ENCODE measurements at places on chromosomes 7 and 10. TPM values are rescaled to one million over a fixed set of nuclear protein-coding genes. Genes with fewer than 3 reads are reported as not detected.

GRCh38 chr10:123557366-123558108 is 108.6 kb upstream of the GPR26 start:
- H3K27me3 ChIP-seq, result no peaks in the 10 kb centered on the region
- H3K27ac ChIP-seq, result no peak overlapping the region

DNA sequence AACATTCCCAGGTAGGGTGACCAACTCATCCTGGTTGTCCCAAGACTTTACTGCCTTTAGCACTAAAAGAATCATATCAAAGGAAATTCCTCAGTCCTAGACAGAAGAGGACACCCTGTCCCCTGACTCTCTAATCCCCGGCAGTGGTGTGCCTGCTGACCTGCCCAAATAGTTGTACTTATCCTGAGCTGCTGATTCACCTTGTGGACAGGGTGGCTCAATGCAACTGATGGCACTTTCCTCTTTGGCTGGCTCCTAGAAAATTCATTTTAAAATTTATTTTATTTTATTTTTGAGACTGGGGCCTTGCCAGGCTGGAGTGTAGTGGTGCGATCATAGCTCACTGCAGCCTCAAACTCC is 111.7 kb downstream of the JCAD start:
- DNase-seq, result peak; percentile 71
- H3K27ac ChIP-seq, result peak overlapping the region; percentile 85
- H3K27me3 ChIP-seq, result no peaks in the 10 kb centered on the region

Gene VENTX
- total RNA-seq, result 1.5 TPM

Gene HECW1
- not detected for total RNA-seq

- no peaks in the 10 kb centered on the region for H3K4me1 ChIP-seq
- H3K36me3 ChIP-seq, result no peaks in the 10 kb centered on the region
- H3K27ac ChIP-seq, result no peak overlapping the region
Measured at GRCh38 chr10:113335592-113335991, 217.3 kb upstream of the HABP2 start.

Gene NEUROD6
- not detected for total RNA-seq

Gene CABCOCO1
- total RNA-seq, result not detected

GRCh38 chr7:155728116-155728515 is 83.7 kb downstream of the RBM33 start:
- no peaks in the 10 kb centered on the region for H3K27me3 ChIP-seq
- H3K4me3 ChIP-seq, result no peak overlapping the region
- DNase-seq, result no peak
- no peaks in the 10 kb centered on the region for H3K4me1 ChIP-seq
- H3K27ac ChIP-seq, result no peak overlapping the region

Gene GDF2
- total RNA-seq, result 0.21 TPM

Gene NPSR1
- total RNA-seq, result not detected

- H3K4me3 ChIP-seq, result no peak overlapping the region
- H3K36me3 ChIP-seq, result no peaks in the 10 kb centered on the region
- DNase-seq, result no peak
Measured at GRCh38 chr10:36236341-36236740, 594.2 kb upstream of the FZD8 start.

- no peak overlapping the region for H3K27ac ChIP-seq
- DNase-seq, result no peak
- H3K36me3 ChIP-seq, result no peaks in the 10 kb centered on the region
Measured at GRCh38 chr10:121112579-121113384, 261.6 kb downstream of the WDR11 start.

DNA sequence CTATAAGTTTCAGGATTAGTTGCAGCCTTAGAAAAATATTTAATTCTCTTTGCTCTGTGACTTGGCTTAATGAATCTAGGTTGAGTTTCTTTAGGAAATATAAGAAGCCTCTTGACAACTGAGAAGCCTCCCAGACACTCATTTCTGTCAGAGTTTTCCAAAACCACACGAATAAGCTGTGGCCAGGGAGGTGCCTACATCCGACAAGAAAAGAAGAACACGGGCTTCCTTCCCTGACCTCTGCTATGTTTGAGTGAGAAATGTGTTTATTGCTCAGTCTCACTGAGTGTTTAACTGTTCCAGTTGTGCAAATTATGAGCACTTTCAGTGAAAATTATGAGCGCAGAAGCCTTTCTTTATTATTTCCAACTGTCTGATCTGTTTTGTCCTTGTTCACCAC is 105.0 kb downstream of the TRIL start:
- H3K36me3 ChIP-seq, result no peaks in the 10 kb centered on the region
- H3K27me3 ChIP-seq, result no peaks in the 10 kb centered on the region
- H3K27ac ChIP-seq, result no peak overlapping the region
- peaks cover 11% of the 10 kb centered on the region for H3K4me1 ChIP-seq
- no peak overlapping the region for H3K4me3 ChIP-seq
- DNase-seq, result no peak

Gene SLIT1
- not detected for total RNA-seq

GRCh38 chr7:114966156-114966555 is 44.3 kb downstream of the MDFIC start:
- no peaks in the 10 kb centered on the region for H3K4me1 ChIP-seq
- H3K4me3 ChIP-seq, result no peak overlapping the region
- H3K27ac ChIP-seq, result no peak overlapping the region
- no peaks in the 10 kb centered on the region for H3K36me3 ChIP-seq
- H3K27me3 ChIP-seq, result no peaks in the 10 kb centered on the region

Measured in ascending aorta (tissue), 2 donors.